ENCODE measurements at places on chromosomes 2 and 18.

- DNase-seq = no peak
Measured at GRCh38 chr2:47321411-47322031, 81.4 kb upstream of the MSH2 start.

DNA sequence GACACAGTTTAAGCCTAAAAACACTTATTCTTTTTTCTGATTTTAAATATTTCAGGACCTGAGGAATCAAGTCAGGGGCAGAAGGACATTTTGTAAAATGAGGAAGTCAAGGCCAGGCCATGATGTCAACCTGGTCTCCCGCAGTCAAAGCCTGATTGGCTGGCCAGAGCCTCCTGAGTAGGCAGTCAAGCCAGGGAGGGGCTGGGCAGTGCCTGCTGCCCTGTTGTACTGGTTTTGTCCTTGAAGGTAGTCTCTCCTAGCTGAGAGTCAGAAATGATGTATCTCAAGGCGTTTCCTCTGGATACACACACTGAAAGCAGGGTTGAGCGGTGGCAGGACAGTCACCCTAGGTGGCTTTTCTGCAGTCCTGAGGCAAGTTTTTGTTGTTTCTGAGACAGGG, 19.8 kb downstream of the CCT7 start:
- no peak for DNase-seq

- no peak for DNase-seq
Measured at GRCh38 chr18:58766946-58767345, 95.7 kb downstream of the MALT1 start.

DNA sequence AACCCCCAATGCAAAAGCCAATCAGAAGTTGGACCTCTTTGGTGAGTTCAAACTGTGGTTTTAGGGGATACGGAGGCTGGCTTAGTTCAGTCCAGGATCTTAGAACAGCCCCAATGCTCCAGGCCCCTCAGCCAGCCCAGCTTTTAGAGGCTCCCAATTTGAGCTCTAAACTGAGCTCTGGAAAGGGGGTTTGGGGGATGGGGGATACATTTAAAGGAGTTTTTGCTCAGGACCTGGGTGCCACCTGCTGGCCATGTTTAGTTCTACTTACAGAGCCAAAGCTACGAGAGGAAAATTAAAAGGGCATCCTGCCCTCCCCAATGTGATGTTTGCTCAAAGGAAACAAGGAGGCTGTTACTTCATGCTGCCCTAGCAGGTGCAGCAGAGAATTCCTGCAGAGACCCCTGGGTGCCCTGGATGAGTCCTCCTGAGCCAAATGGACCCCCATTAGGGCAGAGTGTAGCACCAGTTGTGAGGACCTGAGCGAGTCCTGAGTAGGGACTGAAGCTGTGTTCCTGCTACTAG, 15.9 kb upstream of the TMEM214 start:
- DNase-seq = peak; percentile 36

- DNase-seq = no peak
Measured at GRCh38 chr2:99380376-99381010, 43.3 kb downstream of the EIF5B start.

DNA sequence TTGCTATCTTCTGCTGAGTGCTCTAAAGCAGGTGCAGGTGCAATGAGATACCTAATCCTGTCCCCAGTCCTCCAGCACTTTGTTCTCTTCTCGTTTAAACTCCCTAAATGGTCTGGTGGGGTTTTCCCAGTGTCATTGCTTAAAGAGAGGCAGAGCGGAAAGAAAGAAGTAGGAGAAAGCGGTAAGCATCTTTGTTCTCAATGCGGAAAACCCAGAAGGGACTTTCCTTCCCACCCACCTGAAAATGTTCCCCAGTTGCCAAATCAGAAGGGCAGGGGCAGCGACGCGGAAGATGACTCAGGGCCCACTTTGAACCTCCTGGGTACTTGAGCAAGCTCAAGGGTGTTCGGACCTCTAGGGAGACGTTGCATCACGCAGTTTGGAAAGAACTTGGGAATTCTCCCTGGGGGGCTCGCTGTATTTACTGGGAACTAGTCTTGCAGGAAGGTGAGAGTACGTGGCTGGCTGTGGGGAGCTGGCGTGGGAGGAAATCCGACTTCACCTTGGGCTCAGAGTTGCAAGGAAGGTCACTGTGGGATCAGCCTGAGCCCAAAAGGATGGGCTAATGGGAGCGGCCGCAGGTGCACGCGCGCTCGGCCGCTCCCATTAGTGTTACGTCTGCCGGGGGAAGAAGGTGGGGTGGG, 589 bp upstream of the SGPP2 start:
- DNase-seq = no peak

DNA sequence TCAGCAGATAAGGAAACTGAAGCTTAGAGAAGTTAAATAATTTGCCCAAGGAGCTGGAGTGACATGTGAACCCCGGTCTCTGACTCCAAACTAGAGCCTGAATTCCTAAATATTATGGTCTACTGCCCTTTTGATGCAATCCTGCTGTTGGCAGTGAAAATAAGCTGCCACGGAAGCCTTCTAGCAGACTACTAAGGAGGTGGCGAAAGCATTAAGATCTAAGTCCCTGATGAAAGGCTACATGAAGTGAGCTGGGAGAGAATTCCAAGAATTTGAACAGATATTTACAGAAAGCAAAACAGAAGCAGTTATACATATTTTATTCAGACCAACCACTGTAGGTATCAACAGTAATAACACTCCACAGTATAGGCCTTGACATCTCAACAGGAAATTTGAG, 28.1 kb downstream of the TRMT61B start:
- DNase-seq = no peak

- no peak for DNase-seq
Measured at GRCh38 chr2:102046135-102046986, 54.6 kb downstream of the IL1R2 start.

- DNase-seq = no peak
Measured at GRCh38 chr18:21735452-21736015, 5.1 kb upstream of the MIB1 start.

DNA sequence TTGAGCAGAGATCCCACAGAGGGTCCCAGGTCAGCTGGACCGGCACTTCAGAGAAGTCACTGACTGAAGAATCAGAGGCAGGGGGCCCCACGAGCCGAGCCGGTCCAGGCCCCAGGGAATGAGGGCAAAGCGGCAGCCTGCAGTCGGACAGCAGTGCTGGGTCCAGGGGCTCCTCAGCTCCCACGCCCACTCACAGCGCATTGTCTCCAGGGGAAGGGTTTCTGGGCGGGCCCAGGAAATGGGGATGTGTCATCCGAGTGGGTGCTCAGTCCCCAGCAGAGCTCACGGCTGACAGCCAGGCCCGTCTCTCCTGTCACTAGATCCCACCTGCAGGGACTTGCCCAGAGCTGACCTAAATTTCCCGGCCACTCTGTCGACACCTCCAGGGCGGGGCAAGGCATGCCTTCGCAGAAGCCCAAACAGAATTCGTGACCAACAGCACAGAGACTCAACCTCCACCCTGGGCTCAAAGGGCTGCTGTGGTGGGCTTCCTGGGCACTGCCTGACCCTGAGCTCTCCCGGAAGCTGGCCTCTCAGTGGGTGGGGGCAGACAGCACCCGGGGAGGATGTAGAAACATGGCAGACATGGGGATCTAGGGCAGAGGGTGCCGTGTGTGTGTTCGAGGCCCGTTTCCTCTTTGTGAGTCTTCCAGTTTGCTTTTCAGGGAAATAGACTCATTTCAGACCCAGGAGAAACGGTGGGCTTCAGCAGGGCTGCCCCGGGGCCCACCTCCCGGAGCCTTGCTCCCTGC, 42.1 kb upstream of the TAF1B start:
- no peak for DNase-seq

- peak; percentile 40 for DNase-seq
Measured at GRCh38 chr2:36277146-36277808, 78.3 kb upstream of the CRIM1 start.

DNA sequence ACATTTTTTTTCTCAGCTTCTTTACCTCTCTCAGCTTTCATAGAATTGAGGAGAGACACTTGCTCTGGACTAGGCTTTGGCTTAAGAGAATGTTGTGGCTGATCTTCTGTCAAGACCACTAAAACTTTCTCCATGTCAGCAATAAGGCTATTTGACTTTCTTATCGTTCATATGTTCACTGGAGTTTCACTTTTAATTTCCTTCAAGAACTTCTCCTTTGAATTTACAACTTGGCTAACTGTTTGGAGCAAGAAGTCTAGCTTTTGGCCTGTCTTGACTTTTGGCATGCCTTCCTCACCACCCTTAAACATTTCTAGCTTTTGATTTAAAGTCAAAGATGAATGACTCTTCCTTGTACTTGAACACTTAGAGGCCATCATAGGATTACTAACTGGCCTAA, 104.4 kb upstream of the SLC39A10 start:
- DNase-seq = no peak

- DNase-seq = no peak
Measured at GRCh38 chr2:22885245-22885644, 499.7 kb upstream of the KLHL29 start.
